ENCODE measurements at places on chromosomes 2 and 18.
A peak's percentile ranks its signal among the peaks of the same experiment; 100 is the strongest.

DNA sequence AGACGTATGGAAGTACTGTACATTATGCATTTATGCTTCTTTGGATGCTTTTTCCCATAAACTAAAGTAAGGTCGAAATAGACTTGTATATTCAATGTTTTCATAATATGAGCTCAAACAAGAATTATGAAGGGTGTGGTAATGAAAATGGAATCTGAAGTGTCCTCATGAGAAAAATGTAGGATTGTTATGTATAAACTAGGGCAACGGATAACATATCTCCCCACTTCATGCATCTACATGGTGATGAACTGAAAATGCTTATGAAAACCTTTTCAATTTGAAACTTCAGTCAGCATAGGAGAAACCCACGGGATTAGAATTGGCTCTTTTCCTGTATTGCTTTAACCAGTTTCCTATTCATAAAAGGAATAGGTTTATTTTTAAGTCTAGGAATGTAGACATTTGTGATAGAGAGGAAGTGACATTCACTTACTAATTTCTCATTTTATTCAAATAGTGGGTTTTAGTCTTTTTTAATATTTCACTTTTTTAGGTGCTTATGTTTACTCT, 608.2 kb upstream of the GCFC2 start:
- no peak for DNase-seq

GRCh38 chr18:76557026-76557575, 62.1 kb upstream of the ZNF516 start:
- no peak for DNase-seq

- DNase-seq = no peak
Observed at GRCh38 chr2:148754864-148755263, 110.3 kb downstream of the EPC2 start.

- DNase-seq = no peak
Observed at GRCh38 chr18:44039216-44039615, 641.5 kb upstream of the SETBP1 start.

- DNase-seq = peak; percentile 50
Observed at GRCh38 chr2:164840458-164840929, 1.1 kb downstream of the COBLL1 start.

DNA sequence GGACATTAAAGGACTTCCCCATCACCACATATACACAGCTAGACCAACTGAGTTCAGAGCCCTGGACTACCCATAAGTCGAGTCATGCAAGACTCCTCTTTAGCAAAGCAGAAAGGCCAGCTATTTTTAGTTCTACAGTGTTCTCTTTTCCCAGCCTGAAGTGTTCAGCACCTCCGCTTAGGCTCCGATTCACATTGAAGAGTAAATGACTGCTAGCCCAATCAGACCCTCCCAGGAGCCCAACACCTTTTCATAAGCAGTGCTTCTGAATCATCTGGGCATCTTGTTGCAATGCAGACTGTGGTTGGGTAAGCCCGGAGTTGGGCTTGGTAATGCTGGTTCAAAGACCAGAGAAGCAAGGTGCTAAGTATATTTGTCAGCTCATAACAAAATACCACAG, 138.6 kb upstream of the MSH6 start:
- DNase-seq = peak; percentile 27

GRCh38 chr2:158130832-158131473, 29.3 kb downstream of the UPP2 start:
- DNase-seq = no peak

- no peak for DNase-seq
Observed at GRCh38 chr2:216233281-216233995, 124.3 kb downstream of the XRCC5 start.

DNA sequence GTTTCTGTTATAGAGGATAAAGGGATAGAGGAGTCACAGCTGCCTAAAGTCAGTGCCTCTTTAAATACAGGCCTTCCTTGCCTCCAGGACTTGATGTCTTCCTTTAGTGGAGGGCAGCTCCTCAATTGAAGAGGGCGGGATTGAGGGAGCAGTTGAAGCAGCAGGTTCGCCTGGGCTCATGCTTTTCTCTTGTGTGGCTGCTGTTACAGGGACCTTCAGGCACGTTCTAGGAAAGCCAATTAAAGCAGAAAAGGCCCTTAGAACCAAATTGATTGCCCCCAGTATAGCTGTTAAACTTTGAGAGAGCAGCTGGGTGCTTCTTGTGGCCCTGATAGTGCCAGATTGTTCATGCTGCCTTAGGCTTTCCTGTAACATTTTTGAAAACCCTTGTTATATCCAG, 42.0 kb upstream of the LTBP1 start:
- DNase-seq = no peak

GRCh38 chr2:168475636-168476035, 19.6 kb downstream of the CERS6 start:
- DNase-seq = no peak

GRCh38 chr2:11901351-11902069, 155.1 kb downstream of the LPIN1 start:
- no peak for DNase-seq

GRCh38 chr2:5125017-5125730, 567.0 kb upstream of the SOX11 start:
- no peak for DNase-seq

- DNase-seq = no peak
Observed at GRCh38 chr2:75532488-75532887, 28.3 kb downstream of the EVA1A start.

- DNase-seq = no peak
Observed at GRCh38 chr2:12990523-12990922, 273.8 kb downstream of the TRIB2 start.

DNA sequence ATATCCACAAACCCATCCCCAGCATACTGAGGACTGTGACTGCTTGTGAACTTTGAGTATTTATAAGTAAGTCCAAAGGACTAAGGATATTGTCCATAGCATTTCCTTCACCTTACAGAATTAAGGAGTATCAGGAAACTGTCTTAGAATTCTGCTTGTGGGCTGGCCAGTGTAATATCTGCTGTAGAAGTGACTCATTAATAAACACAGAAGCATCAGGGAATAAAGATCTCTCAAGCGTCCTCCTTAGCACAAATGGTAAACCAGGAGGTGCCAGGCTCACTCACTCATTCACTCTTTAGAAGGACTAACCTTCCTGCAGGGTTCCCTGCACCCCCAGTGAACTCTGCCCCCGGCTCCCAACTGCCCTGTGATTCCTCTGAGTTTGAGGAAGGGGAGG, 31.0 kb downstream of the CCDC68 start:
- no peak for DNase-seq

GRCh38 chr2:227324642-227324994, 433 bp upstream of the MFF start:
- peak; percentile 24 for DNase-seq

GRCh38 chr2:24814516-24814915, 21.3 kb downstream of the CENPO start:
- DNase-seq = no peak

DNA sequence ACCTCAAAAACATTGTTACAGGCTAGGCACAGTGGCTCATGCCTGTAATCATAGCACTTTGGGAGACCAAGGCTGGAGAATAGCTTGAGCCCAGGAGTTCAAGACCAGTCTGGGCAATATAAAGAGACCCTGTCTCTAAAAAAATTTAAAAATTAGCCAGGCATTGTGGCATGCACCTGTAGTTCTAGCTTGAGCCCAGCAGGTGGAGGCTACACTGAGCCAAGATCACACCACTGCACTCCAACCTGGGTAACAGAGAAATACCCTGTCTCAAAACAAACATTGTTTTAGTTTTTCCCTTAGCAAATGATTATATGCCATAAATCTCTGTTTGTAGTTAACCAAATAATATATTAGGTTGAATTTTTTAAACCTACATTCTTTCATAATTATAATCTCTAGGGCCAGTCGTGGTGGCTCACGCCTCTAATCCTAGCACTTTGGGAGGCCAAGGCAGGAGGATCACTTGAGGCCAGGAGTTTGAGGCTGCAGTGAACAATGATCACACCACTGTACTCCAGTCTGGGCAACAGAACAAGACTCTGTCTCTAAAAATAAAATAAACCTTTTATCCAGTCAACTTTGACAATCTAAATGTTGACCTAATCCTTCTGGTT, 13.3 kb upstream of the CYP20A1 start:
- peak; percentile 28 for DNase-seq

- DNase-seq = peak; percentile 38
Observed at GRCh38 chr18:50866765-50867164, 12.2 kb upstream of the ME2 start.

- no peak for DNase-seq
Observed at GRCh38 chr2:133568172-133568571, at the start of gene NCKAP5. NCKAP5 (minus strand) TSS chr2:133568463; CDS start chr2:133517526, 50,937 bp downstream.

DNA sequence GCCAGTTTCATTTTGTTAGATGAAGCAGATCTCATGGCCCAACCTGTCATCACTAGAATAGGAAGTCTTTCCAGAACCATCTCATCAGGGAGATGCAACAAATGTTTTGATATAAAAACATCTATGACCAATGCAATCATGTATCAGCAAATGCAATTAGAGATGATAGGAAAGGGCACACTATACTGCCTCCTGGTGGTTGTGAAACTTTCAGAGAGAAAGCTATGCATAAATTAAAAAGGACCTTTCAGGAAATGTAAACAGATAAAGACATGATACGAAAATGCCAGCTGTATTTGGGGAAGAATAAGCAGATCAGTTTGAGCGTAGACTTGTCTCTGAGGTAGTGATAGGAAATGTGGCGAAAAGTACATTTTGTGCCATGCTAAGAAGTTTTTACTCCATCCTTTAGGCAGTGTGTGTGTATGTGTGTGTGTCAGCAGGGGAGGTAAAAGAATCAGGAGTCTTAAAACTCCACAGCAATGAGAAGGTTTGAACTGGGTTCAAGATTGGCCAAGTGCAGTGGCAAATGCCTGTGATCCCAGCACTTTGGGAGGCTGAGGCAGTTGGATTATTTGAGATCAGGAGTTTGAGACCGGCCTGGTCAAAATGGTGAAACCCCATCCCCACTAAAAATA, 479.3 kb downstream of the CPS1 start:
- peak; percentile 46 for DNase-seq

DNA sequence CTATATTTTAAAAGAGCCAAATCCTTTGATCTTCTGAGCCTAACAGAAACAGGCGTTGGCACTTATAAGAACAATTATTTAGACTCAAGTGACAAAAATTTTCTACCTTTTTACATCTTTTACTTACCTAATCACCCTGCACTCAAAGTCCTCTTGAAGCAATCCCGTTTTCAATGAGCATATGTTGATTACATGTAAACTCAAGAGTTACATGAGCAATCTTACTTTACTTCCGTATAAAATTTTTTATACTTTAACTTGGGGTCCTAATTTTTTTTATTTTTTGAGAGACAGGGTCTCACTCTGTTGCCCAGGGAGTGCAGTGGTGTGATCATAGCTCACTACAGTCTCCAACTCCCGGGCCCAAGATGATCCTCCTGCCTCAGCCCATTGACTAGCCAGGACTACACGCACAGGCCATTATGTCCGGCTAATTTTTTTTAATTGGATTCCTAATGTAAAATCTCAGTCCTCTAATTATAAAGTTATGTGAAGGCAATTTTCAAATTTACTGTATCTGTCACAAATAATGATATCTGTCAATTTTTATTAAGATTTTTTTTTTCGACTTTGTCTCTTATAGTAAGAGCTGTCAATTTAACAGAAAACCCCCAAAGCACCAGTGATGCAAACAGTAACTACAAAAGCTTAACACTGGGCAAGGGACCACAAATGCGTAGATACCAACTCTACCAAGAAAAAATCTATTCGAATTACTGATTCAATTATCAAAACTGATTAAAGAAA, 19.1 kb upstream of the STPG4 start:
- no peak for DNase-seq

- DNase-seq = peak; percentile 56
Observed at GRCh38 chr2:55168221-55169154, 63.6 kb downstream of the CLHC1 start.

- DNase-seq = no peak
Observed at GRCh38 chr2:79985145-79985544, 319.4 kb downstream of the LRRTM1 start.

- no peak for DNase-seq
Observed at GRCh38 chr2:98426771-98427170, 17.9 kb upstream of the INPP4A start.

DNA sequence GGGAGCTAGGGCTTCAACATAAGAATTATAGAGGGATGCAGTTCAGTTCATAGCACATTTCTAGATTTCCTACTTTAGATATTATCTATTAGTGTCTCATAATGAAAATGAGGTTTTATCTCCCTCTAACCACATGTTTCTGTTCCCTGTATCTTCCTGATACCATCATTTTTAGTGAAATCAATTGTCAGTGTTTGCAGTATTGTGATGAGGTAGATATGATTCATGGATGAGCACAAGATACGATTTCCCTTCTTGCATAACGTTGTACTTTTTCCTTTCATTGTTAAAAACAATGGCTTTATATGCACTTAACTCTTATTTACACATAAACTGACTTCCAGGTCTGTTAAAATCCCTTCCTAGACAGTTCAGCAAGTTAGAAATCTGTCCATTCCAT, 211.4 kb downstream of the ZBTB7C start:
- DNase-seq = no peak

DNA sequence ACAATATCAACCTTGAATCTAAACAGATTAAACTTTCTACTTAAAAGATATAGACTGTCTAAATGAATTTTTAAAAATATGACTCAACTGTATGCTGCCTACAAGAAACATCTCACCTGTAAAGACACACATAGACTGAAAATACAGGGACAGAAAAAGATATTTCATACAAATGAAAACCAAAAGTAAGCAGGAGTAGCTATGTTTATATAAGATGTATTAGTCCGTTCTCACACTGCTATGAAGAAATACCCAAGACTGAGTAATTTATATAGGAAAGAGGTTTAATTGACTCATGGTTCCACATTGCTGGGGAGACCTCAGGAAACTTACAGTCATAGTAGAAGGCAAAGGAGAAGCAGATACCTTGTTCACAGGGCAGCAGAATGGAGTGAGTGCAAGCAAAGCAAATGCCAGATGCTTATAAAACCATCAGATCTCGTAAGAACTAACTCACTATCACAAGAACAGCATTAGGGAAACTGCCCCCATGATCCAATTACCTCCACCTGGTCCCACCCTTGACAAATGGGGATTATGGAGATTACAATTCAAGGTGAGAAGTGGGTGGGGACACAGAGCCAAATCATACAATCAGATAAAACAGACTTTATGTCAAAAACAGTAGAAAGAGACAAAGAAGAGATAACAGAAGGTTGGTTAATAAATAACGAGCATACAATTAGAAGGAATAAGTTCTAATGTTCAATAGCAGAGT, 214.4 kb upstream of the SLC39A10 start:
- DNase-seq = no peak

DNA sequence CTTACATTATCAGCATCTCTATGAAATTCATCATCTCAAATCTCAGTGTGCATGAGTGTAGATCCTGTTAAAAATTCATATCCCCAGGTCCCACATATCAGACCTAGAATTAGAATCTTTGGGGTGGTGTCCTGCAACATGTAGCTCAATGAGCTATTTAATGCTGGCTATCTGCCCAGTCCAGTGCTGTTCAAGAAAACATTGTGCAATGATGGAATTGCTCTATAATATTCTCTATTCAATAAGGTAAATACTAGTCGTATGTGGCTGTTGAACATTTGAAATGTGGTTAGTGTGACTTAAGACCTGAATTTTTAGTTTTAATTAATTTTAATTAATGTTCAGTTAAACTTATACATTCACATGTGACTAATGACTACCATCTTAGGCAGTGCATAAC, 127.4 kb downstream of the NOL4 start:
- DNase-seq = no peak
